Pericardium fibroblast (primary cell): ENCODE measurements at places on chromosomes 12 and 14. TPM values are rescaled to one million over a fixed set of nuclear protein-coding genes. Genes with fewer than 3 reads are reported as not detected.

The PLXNC1 gene
- total RNA-seq = 6.6 and 9.8 TPM in 2 replicates

The MYH6 gene
- not detected in 2 replicates for total RNA-seq

The LIN7A gene
- total RNA-seq = 1.1 and 1.3 TPM in 2 replicates

The MAP3K12 gene
- total RNA-seq = 39.1 and 46.5 TPM in 2 replicates

The KCNH5 gene
- not detected in 2 replicates for total RNA-seq

The NKX2-1 gene
- total RNA-seq = not detected in 2 replicates

The CHST11 gene
- total RNA-seq = 12.0 and 14.6 TPM in 2 replicates

The SDR9C7 gene
- not detected in 2 replicates for total RNA-seq

The GRIP1 gene
- total RNA-seq = not detected in 2 replicates

The AVPR1A gene
- not detected in 2 replicates for total RNA-seq

The ABCC9 gene
- total RNA-seq = 1.6 and 4.5 TPM in 2 replicates

The ZFHX2 gene
- 0.12 and 0.17 TPM in 2 replicates for total RNA-seq

The KRT2 gene
- not detected in 2 replicates for total RNA-seq

The RIMKLB gene
- total RNA-seq = 12.7 and 12.9 TPM in 2 replicates

The RERG gene
- total RNA-seq = 1.6 and 13.9 TPM in 2 replicates

The MEG3 gene
- 117 and 133 TPM in 2 replicates for total RNA-seq

The DLST gene
- 44.8 and 46.9 TPM in 2 replicates for total RNA-seq

The SLCO1C1 gene
- under 0.01 TPM in 1 of 2 replicates, not detected in the other for total RNA-seq

The UNG gene
- total RNA-seq = 18.5 and 22.5 TPM in 2 replicates

The ARMH4 gene
- total RNA-seq = 1.6 and 3.9 TPM in 2 replicates

The PTCSC3 gene
- total RNA-seq = not detected in 2 replicates

The FAM186B gene
- 0.23 TPM in 1 of 2 replicates, not detected in the other for total RNA-seq

The SLC17A8 gene
- total RNA-seq = not detected in 2 replicates

The TAS2R31 gene
- total RNA-seq = 0.35 TPM in 1 of 2 replicates, not detected in the other

The HOXC12 gene
- total RNA-seq = not detected in 2 replicates

The KRT79 gene
- total RNA-seq = not detected in 2 replicates

The RAD9B gene
- under 0.01 TPM in 1 of 2 replicates, not detected in the other for total RNA-seq

The PTGER2 gene
- total RNA-seq = 3.2 and 9.4 TPM in 2 replicates

The LTA4H gene
- total RNA-seq = 67.4 and 83.3 TPM in 2 replicates

The DAD1 gene
- total RNA-seq = 362 and 436 TPM in 2 replicates

The KRT6C gene
- not detected in 2 replicates for total RNA-seq

The MDGA2 gene
- not detected in 2 replicates for total RNA-seq

The ASB2 gene
- total RNA-seq = not detected in 2 replicates

The PAPLN gene
- total RNA-seq = 22.0 and 25.0 TPM in 2 replicates

The DLGAP5 gene
- total RNA-seq = 1.1 and 1.2 TPM in 2 replicates
